CMK (cell line): ENCODE measurements at places on chromosomes 11 and 22.

- DNase-seq = no peak
These were observed 66.7 kb upstream of the RASD2 start for GRCh38 chr22:35473971-35474370.

DNA sequence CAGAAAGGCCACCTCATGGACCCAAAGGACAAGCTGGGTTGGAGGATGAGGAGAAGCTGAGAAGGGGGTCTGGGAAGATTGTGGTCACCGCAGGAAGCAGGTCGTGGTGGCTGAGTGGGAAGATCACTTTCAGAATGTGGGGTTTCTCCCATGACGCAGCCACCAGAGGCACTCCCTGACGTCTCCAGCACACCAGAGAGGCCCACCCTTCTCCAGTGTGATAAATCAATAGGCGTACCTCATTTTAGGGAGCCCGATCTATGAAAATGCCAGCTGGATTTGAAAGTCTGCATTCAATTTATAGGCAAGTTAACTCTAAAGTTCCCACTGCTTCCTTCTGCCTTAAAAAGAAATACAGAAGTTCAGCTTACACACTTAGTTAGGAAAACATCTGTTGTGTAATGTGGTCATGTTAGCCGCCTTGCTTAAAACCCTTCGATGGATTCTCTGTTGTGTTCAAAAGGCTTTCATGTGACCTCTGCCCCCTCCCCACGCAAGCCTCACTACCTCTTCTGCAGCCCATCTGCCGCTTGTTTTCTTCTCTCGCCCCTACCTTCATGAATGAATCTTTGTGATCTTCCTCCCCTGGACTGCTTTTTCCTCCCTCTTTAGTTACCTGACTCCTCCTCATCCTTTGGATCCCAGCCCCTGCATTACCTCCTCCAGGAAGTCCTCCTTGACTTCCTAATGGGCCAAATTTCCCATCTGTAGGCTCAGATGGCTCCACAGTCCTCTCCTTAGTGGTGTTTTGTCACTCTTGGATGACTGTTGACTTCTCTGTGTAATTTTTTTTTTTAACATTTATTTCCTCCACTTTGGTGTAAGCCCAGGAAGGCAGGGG is 10.7 kb downstream of the TSPAN18 start:
- no peak for DNase-seq

DNA sequence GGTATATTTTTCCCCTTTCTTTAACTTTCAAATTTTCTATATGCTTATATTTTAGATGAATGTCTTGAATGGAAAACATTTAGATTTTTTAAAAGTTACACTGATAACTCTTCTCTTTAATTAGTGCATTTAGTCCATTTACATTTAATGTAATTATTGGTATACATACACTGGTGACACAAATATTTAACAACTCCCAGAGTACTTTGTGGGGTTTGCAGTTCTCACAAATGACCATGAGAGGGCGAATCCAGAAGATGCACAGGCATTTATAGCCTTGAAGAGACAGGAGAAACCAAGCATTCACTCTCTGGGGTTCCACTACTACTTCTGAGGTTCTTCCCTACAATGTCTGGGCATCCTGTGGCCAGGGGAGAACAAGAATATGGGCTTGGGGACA is 125.1 kb downstream of the TIMP3 start:
- DNase-seq = peak; percentile 29

DNA sequence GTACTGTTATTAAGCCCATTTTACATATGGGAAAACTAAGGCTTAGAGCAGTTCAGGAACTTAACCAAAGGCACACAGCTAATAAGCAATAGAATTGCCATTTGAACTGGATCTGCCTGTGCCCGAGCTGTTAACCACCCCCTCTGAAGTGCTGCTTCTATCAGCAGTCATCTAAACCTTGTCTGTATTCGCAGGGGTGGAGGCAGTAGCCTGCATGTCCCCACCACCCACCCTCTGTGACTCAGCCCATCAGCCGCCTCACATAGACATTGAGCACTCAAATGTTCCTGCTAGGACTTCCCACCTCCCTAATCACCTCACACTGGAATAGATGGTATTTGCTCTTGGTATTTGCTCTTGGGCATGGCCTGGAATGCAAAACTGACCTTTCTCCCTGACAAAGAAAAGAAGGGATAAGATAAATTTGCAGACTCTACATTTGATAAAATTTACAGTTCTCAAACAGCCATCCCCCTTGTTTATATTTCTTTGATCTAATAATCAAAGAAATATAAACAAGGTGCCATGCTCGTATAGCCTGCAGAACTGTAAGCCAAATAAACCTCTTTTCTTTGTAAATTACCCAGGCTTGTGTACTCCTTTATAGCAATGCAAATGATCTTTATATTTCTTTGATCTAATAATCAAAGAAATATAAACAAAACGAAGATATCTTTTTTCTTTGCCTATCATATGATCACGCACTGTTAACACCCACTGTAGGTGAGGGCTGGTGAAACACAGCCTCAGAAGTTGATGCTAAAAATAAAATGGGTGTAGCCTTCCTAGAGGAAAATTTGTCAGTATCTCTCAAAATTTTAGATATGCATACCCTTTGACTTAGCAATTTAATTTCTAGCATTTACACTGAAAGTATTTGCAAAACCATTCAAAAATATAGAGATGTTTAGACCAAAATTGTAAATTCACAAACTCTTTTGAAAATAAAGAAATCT is 15.9 kb downstream of the DKK3 start:
- no peak for DNase-seq

DNA sequence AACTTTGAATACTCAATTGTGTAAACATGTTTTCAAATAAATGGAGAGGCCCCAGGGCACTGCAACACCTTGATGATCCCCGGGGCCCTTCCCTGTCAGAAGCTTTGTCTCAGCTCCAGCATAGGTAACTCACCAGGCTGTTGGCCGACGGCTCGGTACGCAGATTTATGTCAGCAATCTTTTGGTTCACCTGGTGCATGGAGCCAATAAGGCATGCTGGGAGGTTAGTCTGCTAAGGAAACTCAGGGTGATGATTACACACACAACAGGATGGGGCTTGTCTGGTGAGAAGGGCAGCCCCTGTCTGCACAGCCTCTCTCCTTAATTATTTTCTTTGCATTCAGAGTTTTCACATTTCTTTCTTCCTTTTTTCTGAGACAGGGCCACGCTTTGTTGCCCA is 10.8 kb downstream of the FAM227A start:
- no peak for DNase-seq

- no peak for DNase-seq
These were observed 34.4 kb downstream of the YAP1 start for GRCh38 chr11:102144357-102145355.

DNA sequence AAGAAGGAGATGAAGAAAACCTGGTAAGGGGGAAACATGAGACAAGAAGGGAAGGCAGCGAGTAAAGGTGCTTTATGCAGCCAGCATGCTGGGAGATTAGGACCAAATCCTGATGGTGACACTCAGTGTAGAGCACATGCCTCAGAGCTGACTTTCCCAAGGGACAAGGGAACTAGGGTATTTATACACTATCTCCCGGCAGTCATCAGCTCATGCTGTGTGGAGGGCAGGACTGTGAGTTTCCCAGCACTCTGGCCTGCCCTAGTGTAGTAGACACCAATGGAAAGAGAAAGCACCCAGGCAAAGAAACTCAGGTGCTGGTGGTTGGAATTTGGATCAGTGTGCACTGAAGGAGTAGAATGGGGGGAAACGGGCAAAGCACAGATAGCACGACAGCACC is 128.3 kb upstream of the CSNK2A3 start:
- DNase-seq = no peak
